CD14-positive monocyte (primary cell): ENCODE measurements at places on chromosomes 11 and 22. TPM values are rescaled to one million over a fixed set of nuclear protein-coding genes. Genes with fewer than 3 reads are reported as not detected.

DNA sequence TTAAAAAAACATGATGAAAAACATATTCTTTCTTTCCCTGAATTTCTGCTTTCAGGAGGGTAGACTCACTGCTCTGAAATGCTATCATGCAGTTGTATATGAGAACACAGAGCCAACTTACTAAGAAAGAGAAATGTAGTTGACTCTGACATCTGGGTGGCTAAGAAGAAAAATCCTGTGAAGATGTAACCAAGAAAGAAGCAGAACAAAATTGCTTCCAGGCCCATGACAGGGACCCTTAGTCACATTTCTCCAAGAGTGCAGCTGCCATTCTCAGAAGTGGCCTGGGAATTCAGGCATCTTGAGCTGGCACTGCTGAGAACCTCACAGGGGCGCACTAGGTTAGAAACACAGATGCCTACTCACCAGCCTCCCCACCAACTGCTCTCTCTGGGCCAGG lies 73.6 kb downstream of the RPL27A start:
- DNase-seq: no peak

- peak; percentile 74 for DNase-seq
Observed at GRCh38 chr22:42069801-42070516, 653 bp downstream of the NAGA start.

DNA sequence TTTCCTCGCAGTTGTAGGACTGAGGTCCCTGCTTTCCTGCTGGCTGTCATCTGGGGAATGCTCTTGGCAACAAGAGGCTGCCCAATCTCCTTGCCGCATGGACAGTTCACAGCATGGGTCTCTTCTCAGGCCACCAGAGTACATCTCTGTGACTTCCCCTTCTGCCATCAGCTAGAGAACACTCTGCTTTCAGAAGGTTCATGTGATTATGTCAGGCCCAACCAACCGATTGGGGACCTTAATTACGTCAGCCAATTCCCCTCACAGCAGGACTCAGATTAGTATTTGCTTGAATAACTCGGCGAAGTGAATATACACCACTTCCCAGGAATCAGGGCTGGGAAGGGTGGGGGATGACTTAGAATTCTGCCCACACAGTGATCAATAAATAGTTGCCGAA lies 61.9 kb upstream of the CSNK2A3 start:
- no peak for DNase-seq

Gene RAB3IL1
- polyA plus RNA-seq: 0.13 and 0.14 TPM in 2 replicates

GRCh38 chr11:110467556-110467955 lies 37.8 kb downstream of the FDX1 start:
- no peak for DNase-seq

DNA sequence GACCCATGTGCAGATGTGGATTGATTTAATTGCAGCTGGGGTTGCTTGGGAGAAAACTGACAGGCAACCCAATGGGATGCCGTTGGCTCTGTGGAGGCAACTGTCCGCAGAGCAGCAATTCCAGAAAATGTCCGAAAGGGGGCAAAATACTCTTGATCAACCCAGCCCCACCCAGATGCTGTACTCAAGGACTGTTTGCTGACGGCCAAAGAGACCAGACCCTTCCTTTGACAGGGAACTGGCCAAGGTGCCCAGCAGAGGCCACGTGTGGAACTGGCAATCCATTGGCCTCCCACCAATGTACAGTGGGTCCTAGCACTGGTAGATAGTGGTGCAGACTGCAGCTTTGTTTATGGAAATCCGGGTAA lies 29.7 kb upstream of the KCNA4 start:
- no peak for DNase-seq

GRCh38 chr11:130531061-130531460 lies 82.6 kb downstream of the ADAMTS15 start:
- no peak for DNase-seq
